Aortic smooth muscle cell (primary cell): ENCODE measurements at places on chromosomes 4 and X. TPM values are rescaled to one million over a fixed set of nuclear protein-coding genes. Genes with fewer than 3 reads are reported as not detected.

ERAS gene
- total RNA-seq, result not detected in 2 replicates

ANXA10 gene
- total RNA-seq, result 6.5 and 15.9 TPM in 2 replicates

CXorf49 gene
- total RNA-seq, result not detected in 2 replicates

GPRIN3 gene
- 0.19 and 0.53 TPM in 2 replicates for total RNA-seq

MAGEB10 gene
- not detected in 2 replicates for total RNA-seq

CFAP47 gene
- total RNA-seq, result 0.19 TPM in 1 of 2 replicates, not detected in the other

FAM241A gene
- 1.6 TPM in 2 replicates for total RNA-seq

TSPAN5 gene
- total RNA-seq, result 28.5 and 31.5 TPM in 2 replicates

USP11 gene
- 48.9 and 65.8 TPM in 2 replicates for total RNA-seq

SPON2 gene
- total RNA-seq, result 1.4 and 2.6 TPM in 2 replicates

AR gene
- total RNA-seq, result 5.7 and 10.4 TPM in 2 replicates

MAGEA4 gene
- total RNA-seq, result not detected in 2 replicates

PPP1R2C gene
- total RNA-seq, result not detected in 2 replicates

FGFBP2 gene
- not detected in 2 replicates for total RNA-seq

CT47B1 gene
- not detected in 2 replicates for total RNA-seq

GRK4 gene
- 3.4 and 3.6 TPM in 2 replicates for total RNA-seq

RIPPLY1 gene
- not detected in 2 replicates for total RNA-seq
